ENCODE measurements at places on chromosomes 6 and 20.

- no peak for DNase-seq
Measured at GRCh38 chr20:4920131-4920530, 81.2 kb downstream of the SLC23A2 start.

DNA sequence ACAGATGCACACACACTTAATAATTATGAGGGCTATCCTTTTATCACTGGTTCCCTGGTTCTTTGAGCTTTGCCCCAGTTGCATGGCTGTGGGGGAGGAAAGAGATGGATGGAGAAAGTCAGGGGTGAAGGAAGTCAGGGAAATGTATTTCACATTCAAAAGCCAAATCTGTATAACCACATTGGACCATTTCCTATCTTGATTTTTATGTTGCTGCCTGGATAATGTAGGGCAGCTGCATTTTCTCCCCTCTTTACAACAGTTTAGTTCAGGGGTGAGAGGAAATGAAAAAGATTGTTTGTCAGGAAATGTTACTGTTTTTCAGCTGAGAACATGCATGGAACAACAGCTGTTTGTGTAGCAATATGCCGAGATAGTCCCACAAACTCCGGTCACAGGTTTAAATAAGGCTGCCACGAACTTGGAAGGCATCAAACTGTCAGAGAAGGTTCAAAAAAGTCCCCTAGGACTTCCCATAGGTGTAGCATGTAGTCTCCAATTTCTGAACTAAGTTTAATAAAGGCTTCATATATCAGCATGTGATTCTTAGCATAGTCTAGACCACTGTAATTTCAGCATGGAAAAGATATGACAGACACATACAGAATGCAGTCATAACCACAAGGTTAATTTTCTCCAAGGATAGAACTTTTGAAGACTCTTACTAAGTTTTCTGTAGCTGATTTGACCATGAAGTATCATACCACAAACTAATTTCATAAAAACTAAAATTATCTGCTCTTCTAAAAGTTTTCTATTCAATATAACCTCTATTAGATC, 82.1 kb upstream of the COL21A1 start:
- DNase-seq: no peak

GRCh38 chr20:53447316-53447715, 146.3 kb downstream of the ZNF217 start:
- no peak for DNase-seq

- no peak for DNase-seq
Measured at GRCh38 chr6:153160221-153160620, 29.1 kb upstream of the RGS17 start.

- no peak for DNase-seq
Measured at GRCh38 chr6:71383901-71384489, 95.4 kb downstream of the OGFRL1 start.

Data from stimulated activated CD8-positive, alpha-beta memory T cell treated with anti-CD3 and anti-CD28 coated beads, Interleukin-7, amount 100 ng/mL, for 1 hour (primary cell).